IMR-90 (cell line): ENCODE measurements at places on chromosomes 7 and 10.
A peak's percentile ranks its signal among the peaks of the same experiment; 100 is the strongest.

DNA sequence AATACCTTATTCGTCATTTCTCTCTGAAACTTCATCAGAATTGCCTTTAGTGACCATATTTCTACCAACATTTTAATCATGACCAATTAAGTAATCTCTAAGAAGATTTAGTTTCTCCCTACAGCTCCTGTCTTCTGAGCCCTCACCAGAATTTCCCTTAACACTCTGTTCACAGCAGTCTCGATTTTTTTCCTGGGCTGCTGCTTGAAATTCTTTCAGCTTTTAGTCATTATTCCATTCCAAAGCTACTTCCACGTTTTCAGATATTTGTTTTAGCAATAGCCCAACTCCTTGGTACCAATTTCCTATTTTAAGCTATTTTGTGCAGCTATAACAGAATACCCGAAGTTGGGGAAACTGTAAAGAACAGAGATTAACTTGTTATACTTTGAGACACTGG, 192.4 kb upstream of the DKK1 start:
- DNase-seq: peak; percentile 33

DNA sequence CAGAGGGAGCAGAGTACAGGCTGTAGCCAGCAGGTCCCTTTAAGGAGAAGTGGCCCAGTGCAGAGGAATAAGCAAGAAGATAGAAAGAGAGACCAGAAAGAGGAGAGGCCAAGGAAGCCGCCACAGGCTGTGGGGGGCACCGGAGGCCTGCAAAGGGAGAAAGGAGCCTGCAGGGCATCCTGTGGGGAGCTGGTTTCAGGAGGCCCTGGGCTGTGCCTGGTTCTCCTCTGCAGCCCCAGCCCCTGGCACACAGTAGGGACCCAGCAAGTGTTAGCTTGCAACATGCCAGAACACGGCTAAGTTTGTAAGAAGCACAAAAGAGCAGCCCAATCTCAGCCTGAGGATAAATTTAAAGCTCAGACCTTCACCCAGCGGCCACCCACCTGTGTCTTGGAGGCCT, 12.3 kb upstream of the C10orf71 start:
- no peak for DNase-seq

DNA sequence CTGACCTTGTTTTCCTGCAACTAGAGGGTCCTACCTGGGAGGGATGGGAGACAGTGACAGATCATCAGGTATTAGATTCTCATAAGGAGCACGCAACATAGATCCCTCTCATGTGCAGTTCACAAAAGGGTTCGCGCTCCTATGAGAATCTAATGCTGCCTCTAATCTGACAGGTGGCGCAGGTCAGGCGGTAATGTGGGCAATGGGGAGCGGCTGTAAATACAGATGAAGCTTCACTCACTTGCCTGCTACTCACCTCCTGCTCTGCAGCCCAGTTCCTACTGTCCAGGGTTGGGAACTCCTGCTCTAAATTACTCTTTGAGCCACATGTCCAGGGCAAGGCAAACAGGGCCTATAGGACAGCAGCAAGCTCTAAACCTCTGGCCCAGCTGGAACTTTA, 46.2 kb downstream of the GFRA1 start:
- no peak for DNase-seq

DNA sequence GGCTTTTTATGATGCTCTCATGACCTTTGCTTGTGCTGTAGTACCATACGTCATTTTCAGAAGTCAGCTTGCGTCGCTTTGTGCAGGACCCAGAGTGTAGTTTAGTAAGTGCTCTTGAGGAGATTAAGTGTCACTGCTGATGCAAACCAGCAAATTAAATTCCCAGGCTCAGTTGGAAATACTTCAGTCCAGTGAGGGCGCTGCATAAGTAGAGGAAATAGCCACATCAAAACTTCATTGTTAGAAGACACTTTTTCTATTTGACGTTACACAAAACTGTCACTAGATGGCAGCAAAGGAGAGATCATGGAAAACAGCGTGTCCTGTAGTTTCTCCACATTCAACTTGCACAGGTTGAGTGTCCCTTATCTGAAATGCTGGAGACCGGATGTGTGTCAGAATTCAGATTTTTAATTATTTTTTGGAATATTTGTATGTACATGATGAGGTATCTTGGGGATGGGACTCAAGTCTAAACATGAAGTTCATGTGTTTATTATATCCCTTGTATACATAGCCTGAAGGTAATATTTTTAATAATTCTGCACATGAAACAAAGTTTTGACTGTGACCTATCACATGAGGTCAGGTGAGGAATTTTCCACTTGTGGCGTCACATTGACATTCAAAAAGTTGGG, 7.9 kb downstream of the ZNF22 start:
- DNase-seq: peak; percentile 89

GRCh38 chr10:127945341-127945758, 38.4 kb downstream of the PTPRE start:
- peak; percentile 17 for DNase-seq

- no peak for DNase-seq
Observed at GRCh38 chr10:112376396-112376790, 2.5 kb downstream of the ACSL5 start.

DNA sequence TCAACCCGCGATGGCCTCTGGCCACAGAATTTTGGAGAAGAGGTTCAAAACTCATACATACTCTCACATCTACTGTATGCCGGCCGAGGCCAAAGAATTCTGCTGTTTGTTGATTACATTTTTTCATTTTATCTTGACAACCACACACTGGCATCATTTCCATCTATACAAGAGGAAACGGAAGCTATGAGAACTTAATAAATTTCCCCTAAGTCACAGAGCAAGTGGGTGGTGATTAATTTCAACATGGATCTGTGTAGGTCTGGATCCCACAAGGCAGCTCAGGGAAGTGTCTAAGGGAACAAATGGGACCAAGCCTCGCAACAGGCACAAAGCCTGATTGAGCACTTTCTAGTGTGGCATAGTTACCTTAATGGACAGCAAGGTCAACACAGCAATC, 18.0 kb downstream of the ELMO1 start:
- DNase-seq: no peak

DNA sequence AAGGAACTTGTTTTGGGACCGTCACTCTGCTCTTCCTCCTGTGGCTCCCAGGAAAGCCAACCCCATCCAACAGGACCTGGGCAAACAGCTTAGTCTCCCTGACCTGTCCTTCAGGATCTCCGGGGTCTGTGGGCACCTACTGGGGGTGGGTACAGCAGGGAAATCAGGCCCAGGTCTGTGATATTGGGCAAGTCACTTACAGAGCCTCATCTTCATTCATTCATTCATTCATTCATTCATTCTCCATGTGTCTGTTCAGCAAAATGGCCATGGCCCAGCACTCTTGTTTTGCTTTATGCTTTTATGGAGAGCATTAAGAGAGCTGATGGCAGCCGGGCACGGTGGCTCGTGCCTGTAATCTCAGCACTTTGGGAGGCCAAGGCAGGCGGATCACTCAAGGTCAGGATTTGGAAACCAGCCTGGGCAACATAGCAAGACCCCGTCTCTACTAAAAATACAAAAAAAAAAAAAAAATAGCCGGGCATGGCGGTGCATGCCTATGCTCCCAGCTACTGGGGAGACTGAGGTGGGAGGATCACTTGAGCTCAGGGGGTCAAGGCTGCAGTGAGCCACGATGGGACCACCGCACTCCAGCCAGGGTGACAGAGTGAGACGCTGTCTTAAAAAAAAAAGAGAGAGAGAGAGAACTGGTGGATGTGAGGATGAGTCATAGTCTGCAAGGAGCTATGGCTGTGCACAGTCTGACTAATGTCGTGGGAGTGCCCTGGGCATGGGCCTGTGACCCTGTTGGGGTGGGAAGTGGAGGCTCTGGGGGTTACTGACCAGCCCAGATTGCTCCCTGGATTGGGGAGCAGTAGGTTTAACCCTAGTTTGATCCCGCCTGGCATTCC, 54.3 kb downstream of the CLIP2 start:
- DNase-seq: peak; percentile 85

GRCh38 chr10:131119626-131120355, 191.7 kb downstream of the TCERG1L start:
- DNase-seq: no peak

- peak; percentile 99 for DNase-seq
Observed at GRCh38 chr10:63699785-63700613, 178.8 kb downstream of the REEP3 start.

GRCh38 chr10:44045020-44045419, 339.9 kb downstream of the CXCL12 start:
- DNase-seq: no peak

DNA sequence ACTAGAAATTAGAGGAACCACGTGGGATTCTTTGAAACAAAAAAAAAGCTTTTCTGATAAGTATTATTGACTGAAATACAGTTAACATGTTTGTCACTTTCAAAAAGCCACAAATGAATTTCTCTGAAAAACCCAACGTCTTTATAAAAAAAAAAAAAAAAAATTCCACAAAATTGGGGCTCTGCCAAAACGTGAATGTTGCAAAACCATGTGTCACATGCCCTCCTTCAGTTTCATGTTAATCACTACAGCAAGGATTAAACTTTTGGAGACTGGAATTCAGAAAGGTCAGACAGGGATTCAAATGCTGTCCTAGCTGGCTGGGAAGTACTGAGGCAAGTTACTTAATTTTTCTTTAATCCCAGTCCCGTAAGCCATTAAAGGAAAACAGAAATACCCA, 278.0 kb upstream of the KLF14 start:
- peak; percentile 89 for DNase-seq

GRCh38 chr10:131788386-131788785, 112.4 kb upstream of the PPP2R2D start:
- no peak for DNase-seq

GRCh38 chr7:140478246-140479061, 851 bp downstream of the MKRN1 start:
- peak; percentile 27 for DNase-seq

DNA sequence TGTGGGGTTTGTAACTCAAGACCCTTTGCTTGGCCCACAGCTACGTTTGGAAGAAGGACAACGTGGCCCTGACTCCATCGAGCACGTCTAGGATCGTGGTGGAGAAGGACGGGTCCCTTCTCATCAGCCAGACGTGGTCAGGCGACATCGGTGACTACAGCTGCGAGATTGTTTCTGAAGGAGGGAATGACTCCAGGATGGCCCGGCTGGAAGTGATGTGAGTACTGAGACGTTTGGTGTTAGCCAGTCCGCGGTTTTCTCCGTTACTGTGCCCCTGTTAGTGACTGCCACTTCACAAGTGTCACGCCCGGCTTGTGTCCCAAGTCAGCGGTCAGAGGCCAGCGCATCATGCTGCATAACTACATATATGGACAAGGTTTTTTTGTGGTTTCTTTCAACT, 673.3 kb downstream of the SDK1 start:
- no peak for DNase-seq

- DNase-seq: no peak
Observed at GRCh38 chr10:132173185-132173584, 13.6 kb upstream of the DPYSL4 start.

DNA sequence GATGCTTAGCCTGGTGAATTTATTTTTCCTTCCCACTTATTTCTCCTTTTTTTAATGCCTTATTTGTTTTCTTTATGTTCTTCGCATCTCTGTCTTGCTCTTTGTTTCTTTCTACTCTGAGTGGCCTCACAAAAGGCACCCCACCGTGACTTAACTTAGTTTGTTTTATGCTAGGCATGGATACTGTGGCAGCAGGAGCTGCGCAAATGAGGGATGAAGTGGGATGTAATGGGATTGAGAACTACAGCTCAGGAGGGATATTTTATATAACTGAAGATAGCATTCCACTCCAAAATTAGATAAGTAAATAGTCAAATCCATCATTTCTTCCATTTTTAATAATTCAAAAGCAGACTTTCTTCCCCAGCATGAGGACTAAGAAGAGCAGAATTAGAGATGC, 1.7 kb upstream of the CACNA2D1 start:
- no peak for DNase-seq

DNA sequence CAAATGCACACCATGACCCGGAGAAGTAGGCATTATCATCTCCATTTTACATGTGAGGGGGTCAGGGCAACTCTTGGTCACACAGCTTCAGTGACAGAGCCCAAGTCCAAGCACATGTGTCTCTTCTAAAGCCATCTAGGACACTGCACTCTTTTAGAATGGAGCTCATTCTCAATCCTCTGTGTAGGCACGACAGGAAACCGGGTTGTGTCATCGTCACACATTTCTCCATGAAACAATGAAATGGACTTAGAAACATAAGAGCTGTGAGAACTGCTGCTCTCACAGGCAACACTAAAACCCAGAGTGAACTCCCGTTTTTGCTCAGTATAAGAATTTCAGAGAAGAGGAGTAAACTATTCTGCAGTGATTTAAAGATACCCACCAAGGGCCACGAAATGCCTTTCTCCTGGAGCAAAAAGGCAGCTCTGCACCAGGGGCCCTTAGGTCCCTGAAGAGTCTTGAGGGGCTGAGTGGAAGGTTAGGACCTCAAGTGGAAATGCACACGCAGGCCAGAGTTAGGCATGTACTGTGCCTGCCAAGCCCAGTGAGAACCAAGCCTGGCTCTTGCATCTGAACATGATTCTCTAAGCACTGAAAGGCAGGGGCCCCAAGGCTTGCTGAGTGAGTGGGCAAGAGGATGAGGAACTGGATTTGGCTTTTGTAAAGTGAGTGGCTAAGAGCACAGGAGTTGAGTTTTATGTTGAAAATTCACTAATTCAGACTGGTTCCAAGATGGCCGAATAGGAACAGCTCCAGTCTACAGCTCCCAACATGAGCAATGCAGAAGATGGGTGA, 13.3 kb downstream of the ALOX5 start:
- no peak for DNase-seq

DNA sequence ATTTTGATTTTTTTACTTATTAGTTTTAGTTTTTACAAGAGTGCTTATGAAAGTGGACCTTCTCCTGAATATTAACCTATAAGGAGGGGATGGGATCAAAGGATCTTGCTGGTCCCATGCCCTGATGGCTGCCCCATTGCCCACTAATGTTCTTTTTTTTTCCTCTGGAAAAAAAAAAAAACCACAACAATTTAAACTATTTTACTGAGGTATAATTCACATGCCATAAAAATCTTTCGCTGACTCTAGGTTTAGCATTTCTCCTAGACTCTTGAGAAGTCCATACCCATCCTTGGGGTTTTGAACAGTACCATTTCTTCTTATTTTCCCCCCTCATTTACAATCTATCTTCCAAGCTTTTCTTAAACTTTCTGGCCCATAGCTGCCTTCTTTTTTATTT, 481.8 kb downstream of the TFEC start:
- DNase-seq: no peak

DNA sequence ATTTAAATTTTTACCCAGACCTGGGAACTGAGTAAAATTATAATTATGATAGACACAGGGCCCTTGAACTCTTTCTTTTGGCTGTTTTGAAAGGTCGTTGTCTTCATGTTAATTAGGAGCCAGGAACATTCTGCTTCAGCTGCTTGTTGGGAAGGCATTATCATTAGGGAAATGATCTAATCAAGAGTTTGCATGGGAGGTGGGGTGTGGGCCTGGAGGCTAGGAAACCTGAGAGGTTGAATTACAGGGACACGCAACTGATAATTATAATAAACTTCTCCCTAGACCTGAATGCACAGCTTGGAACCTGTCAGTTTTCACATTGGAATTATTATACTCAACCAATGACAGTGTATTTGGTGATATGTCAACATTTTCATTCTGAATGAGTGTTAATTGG, 237.7 kb downstream of the CACNB2 start:
- no peak for DNase-seq
